ENCODE measurements at places on chromosomes 2 and 18.
A peak's percentile ranks its signal among the peaks of the same experiment; 100 is the strongest.

GRCh38 chr18:43664487-43665008 is 387.3 kb upstream of the SYT4 start:
- DNase-seq: no peak

DNA sequence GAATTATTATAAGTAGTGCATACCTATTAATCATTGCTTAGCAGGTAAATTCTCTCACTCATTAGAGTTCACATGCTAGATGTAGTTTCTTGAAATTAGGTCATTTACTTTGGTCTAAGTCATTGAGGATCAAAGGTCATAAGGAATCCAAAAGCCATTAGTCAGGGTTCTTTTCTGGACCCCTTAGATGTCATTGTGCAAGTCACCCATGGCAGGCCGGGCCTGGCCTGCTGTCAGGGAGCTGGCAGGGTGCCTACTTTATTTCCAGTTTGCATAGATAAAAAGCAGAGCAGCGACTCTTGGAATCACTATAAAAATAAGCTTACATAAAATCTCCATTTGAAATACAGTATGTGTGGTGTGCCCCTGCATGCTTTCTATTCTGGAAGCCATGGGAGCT is 91.3 kb downstream of the MEIS1 start:
- no peak for DNase-seq

DNA sequence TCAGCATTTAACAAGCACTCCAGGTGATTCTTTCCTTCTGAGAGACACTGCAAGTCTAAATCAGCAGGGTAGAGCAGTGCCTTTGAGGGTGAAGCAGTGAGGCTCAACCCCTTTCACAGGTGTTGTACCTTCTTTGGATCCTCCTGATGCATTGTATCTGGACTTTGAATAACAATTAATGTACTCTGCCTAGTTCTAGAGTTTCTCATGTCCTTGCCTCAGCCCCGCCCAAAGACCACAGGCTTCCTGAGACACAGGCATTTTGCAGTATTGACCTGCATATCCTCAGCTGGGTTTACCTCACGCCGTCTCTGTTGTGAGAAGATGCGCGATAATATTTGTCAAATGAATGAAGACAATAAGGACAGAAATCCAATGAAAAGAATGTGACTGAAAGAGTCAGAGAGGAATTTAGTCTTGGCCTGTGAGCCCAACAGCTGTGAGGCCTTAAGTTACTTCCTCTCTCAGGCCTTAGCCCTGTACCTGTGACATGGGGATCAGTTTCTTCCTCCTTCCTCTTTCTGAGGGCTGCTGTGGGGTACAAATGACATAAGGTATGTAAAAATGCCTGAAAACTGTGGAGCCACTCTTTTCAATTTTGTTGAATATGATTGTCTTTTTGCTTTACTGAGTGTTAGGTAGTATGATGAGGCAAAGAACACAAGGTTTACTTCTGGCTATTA is 43.7 kb downstream of the WIPF1 start:
- DNase-seq: no peak

- DNase-seq: no peak
Measured at GRCh38 chr2:237236188-237236587, 150.5 kb downstream of the COPS8 start.

- DNase-seq: peak; percentile 85
Measured at GRCh38 chr2:60528281-60529020, 25.0 kb downstream of the BCL11A start.

DNA sequence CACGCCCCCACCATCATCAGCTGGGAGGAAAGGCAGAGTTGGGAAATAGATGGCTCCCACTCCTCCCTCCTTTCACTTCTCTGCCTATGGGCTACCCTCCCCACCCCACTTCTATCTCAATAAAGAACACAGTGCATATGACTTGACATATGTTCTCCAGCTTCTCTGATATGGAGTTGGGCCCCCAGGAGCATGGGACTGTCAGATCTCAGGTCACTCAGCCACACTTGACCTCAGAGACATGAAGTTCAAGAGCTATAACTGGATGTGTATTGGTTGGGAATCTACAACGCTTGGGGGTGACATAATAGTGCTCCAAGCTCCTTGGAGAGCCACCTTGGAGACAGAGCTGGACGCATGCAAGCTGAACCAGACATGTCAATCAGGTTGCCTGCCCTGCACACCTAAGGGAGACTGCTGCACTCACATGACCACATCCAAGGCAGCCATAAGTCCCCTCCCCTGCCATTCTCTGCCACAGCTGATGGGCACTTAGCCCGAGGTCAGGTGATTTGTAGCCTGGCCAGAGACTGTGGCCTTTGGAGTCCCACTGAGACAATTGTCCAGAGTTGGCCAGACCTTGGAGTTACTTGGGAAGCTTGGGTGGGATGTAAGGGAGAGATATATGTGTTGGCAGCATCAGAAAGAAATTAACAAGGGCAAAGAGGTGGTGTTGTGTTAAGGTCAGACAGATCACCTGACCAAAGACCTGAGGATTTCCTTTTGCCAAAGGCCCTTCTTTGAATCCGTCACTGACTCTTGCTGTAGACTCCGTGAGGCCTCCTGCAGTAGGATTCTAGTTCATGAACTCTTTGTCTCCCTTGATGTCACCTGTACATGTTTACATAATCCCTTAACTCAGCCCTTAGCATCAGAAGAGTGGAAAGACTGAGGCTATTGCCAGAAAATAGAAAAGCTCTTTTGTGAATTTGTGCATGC is 3.7 kb downstream of the INHA start:
- DNase-seq: no peak
